Kidney epithelial cell (primary cell): ENCODE measurements at places on chromosomes 1 and 21.

DNA sequence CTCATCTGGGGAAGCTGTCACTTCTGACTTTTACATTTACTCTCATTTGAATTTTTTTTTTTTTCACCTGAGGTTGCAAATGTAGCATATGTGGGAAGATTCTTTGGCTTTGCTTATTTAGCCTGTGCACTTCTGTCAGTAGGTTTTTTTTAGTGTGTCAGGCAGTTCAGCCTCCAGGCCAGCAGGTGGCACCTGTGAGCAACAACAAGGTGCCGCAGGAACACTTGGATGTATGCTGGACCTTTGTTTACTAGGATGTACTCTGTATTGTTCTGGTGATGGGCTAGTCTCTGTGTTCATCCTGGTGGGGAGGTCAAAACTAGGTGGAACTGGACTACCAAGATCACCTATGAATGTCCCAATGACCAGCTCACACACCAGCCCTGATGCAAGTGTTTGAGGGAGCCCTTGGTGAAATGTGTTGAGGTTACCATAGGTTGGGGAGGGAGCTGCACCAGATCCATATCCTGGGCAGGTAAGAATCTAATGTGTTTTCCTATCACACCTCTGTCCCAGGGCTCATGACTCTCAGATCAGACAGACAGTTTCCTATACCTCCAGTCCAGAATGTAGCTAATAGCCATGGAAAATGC, 618.2 kb downstream of the BRINP3 start:
- DNase-seq: no peak

GRCh38 chr1:52532731-52533327, 20.1 kb downstream of the TUT4 start:
- no peak for DNase-seq

- DNase-seq: no peak
Measured at GRCh38 chr1:187270256-187270655, 441.5 kb downstream of the PLA2G4A start.

DNA sequence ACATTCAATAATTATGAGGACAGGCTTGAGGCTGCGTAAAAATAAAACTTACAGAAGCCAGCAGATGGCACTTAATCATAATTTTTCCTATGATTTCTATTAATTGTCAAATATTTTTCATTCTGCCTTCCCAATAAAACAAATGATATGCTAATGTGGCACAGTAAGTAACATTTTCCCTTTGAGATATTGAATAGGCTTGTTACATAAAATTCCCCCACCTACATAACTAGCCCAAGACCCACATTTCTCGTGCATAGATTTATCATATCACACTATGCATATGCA, 55.4 kb upstream of the PTGFRN start:
- DNase-seq: no peak

GRCh38 chr1:33433509-33434362, 2.8 kb upstream of the PHC2 start:
- DNase-seq: peak; percentile 98
